ENCODE measurements at places on chromosomes 2 and 18.

DNA sequence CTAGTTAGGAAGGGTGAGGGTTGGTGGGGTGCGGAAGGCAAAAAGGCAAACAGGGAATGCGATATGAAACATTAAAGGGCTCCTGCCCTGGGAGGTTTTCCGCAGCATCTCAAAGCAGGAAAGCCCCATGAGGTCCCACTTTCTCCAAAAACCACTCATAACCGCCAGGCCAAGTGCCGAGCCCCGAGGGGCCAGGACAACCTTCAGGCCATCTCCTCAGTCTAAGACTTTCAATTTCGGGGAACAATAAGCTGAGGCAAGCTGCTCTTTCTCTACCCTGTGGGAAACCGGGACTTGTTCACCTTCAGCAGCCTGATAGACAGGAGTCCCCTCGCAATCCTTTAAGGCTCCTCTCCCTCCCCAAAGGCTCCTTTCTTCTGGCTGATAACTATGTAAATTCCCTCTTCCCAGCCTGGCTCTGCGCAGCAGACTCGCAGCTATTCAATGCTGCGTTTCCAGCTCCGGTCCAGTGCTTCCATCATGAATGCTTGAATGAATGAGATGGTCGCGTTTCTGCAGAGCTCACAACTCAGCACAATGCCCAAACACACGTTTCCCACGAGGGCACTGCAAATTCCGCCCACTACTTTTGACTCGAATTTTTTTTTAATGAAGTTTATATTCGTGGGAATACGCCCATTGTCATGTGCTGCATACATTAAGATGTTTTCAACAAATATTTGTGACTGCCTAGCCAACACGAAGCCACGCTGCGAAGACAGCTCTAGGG, 1.4 kb downstream of the LAMA1 start:
- no peak for DNase-seq

DNA sequence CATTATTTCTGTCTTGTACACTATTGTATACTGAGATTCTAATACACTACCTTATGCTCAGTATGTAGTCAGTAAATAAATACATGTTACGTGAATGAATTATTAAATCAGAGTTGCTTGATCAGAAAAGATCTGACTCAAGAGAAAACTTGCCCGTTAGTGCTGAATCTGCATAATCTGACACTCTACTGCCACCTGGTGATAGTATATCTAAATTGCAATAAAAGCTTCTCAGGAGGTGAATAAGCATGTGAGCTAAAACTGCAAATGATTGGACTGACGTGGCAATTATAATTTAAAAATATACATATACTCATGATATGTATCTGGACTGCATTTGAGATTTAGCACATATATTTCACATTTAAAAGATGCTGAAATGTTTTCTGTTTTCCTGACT, 70.4 kb downstream of the KIAA1328 start:
- DNase-seq: no peak

- DNase-seq: no peak
These were observed 154.5 kb upstream of the RASGRP3 start for GRCh38 chr2:33321876-33322483.

- DNase-seq: no peak
These were observed 105.8 kb downstream of the CABYR start for GRCh38 chr18:24244698-24245097.

DNA sequence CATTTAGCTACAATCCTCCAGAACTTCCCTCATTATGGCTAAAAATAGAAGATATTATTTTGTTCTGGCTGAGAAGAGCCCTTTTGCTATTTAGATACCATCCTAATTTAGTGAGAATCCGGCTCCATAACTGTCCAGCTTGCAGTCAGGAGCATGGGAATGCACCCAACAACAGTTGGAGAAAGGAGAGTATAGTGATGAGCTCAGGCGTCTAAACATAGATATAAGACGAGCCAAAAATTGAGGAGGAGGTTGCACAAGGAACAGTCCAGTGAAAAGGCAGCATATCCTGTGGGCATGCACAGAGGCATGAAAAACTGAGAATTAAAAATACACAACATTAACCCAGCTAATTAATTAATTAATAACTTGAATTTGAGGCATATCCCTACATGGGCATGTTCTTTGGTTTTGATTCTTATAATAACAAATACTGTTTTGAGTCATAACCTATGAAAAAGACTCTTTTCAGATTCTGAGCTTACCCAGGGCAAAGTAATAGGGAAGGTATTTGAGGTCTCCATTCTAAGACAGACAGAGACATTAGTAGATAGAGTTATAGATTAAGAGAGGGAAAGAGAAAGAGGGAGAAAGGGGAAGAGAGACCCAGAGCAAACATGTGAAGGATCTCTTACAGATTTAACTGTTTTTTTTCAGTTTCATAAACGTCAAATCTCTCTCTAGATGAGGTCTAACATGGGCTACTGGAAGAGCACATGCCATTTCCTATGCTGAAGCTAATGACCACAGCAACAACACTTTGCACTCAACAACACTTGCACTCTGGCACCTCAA, 311.2 kb downstream of the OSR1 start:
- DNase-seq: no peak

- no peak for DNase-seq
These were observed 130.5 kb downstream of the ZNF516 start for GRCh38 chr18:76364282-76365259.

- no peak for DNase-seq
These were observed 16.0 kb upstream of the ASXL2 start for GRCh38 chr2:25894135-25894830.

DNA sequence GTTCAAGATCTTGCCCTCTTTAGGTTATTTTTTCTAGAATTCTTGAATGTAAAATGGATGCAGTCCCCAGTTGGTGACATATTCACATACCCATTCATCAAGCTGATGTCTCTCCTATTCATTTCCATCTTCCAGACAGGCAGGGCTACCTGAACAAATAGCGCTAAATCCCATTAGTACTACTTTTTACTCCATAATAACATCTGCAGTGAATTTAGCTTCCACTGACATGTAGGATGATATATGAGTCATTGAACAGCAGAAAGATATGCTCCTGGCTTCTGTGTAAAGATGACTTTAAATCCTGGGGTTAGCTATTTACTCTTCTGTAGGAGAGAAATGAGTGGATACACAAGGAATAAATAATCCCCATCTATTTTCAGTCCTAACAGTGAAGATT, 194.7 kb downstream of the RND3 start:
- DNase-seq: no peak

DNA sequence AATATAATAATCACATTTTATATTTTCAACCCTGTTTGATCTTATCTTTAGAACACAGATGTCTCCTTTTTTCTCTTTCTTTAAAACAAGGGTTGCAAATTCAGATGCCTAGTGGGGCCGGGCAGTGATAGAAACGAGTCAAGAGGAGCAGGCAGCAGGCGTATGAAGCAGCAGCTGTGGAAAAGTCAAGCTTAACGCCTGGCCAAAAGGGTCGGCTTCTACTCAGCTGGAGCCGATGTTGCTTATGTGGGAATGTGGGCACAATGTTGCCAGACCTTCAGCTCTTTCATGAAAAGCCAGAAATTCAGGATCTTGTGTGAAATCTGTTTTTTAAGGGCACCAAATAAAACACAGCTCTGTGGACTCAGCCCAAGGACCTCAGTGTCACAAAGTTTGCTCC, 642.7 kb downstream of the ARHGAP15 start:
- no peak for DNase-seq

GRCh38 chr2:208046686-208047085, 21.4 kb upstream of the PLEKHM3 start:
- DNase-seq: no peak

GRCh38 chr2:24871852-24872333, 48.1 kb downstream of the ADCY3 start:
- DNase-seq: no peak

GRCh38 chr2:64220894-64221617, 76.8 kb upstream of the PELI1 start:
- DNase-seq: no peak

DNA sequence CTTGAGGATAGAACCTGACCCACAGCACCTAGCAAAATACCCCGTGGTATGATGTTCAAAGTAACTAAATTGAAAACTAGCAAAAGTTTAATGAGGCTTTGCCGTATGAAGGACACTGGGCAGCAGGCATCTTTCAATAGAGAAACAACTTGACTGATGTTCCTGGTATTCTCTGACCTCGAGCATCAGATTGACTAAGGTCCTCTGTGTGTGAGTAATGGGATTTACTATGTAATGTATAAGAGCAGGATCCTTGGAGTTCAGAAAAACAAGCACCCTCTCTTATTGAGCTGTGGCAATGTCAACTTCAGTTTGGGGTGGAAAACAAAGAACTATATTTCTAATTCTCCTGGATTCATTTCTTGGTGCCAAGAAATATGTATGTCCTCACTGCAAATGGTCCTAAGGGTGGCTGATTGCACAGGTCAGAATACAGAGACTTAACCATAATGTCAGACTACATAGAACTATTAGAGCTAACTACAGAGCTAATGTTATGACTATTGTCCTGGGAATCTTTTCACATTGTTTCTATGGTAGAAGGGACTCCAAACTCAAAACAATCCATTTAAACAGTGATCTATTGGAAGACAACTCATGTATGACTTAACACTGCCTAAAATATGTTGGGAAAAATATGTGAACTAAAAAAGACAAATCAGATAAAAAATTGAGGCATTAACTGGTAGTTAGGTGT, 4.4 kb downstream of the TNFAIP6 start:
- no peak for DNase-seq

- no peak for DNase-seq
These were observed 12.8 kb downstream of the SESTD1 start for GRCh38 chr2:179251870-179252269.

- DNase-seq: no peak
These were observed 14.2 kb upstream of the RHOB start for GRCh38 chr2:20432714-20433113.

DNA sequence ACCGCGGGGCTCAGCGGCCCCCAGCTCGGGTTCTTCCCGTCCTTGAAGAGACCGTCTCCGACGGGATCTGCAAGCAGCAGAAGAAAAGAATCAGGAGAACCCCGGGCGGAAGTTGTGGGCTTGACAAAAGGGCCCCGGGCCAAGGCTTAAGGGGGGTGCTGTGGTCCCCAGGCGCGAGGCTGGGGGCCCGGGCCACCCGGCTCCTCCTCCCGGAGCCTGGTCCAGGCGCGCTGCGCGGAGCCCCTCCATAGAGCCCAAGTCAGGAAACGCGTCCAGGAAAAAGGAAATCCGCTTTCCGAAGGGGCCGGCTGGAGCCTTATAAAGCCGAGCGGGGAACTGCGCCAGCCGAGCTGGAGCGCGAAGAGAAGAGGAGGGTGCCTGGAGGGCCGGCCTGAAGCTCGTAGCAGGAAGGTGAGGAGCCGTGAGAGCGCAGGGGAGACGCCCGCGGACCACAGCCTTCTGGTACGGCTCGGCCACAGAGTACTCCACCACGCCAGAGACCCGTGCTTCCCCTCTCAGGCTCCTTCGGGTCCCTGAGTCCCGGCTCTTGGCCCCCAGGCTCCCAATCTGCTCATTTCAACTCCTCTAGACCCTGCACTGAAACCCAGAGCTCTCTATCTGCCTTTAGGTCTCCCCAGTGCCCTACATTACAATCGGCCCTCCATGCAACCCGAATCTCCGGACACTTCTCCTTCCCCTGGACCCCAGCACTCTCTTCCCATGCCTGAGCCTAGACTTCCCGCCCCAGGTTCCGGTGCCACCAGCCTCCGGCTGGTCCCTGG, 554 bp downstream of the FEV start:
- DNase-seq: no peak

DNA sequence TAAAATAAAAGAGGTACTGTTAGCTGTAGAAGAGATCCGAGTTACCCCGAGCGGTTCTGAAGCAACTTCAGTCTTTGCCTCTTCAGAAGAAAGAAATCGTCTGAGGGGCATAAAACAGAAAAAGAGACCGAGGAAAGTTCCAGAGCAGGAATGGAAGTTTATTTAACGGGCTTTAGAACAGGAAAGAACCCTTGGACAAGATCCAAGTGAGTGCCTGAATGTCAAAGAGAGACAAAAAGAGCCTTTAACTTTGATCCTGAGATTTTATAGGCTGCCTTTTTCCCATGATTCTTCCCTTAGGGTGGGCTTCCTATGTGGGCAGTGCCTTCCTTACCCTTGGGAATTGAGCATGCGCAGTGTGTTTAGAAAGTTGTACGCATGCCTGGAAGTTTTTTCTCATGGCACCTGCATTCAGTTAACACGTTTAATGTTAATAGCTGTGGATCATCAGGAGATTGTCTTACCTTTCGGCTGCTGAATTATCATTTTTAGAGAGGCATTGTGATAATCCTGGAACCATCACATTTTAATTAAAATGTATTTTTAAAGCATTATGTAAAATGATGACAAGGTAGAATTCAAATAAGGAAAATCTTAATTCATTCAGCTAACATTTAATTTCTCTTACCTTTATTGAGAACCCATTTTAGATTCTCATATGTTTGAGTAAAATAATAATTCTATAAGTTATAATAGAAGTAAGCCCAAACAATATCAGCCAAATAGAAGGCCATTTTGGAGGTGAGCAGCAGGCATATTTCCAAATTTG, 269.5 kb upstream of the ZSWIM2 start:
- no peak for DNase-seq

DNA sequence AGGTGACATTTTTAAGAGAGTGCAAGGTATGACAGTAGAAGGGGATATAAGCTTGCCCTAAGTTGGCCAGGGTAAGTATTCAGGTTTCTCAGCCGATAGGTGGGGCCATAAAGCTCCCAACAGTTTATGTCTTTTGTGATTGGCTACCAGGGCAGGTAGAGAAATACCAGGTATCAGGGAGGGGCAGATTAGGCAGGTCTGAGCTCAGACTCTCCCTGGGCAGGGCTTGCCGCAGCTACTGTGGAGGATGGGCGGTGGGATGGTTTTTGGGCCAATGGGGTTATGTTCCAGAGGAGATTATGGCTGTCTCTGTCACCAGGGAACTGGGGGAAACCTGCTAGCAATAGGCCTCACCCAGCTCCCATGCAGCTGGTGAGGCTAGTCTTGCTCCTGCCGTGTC, 211.6 kb downstream of the PTH2R start:
- DNase-seq: no peak

Measured in AG09309 (cell line).